ENCODE measurements at places on chromosomes 5 and 9.

GRCh38 chr9:127027694-127028093 lies 94.7 kb downstream of the ANGPTL2 start:
- no peak for DNase-seq

DNA sequence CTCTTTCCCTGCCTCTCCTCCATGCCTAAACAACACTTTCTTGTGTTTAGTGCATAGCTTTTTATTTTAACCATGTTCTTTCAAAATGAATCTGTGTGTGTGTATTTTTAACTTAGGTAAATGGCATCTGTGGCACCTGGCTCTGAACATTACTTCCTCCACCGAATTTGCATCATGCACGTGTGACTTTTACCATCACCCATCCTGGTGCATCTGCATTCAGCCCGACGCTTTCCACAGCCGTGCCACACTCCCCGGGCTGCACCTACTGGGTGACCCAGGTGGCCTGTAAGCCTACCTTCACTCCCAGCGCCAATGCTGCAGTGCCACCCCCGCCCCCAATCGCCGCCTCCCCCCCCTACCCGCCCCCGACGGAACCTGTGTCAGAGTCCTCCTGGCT lies 12.7 kb upstream of the FCN1 start:
- no peak for DNase-seq

DNA sequence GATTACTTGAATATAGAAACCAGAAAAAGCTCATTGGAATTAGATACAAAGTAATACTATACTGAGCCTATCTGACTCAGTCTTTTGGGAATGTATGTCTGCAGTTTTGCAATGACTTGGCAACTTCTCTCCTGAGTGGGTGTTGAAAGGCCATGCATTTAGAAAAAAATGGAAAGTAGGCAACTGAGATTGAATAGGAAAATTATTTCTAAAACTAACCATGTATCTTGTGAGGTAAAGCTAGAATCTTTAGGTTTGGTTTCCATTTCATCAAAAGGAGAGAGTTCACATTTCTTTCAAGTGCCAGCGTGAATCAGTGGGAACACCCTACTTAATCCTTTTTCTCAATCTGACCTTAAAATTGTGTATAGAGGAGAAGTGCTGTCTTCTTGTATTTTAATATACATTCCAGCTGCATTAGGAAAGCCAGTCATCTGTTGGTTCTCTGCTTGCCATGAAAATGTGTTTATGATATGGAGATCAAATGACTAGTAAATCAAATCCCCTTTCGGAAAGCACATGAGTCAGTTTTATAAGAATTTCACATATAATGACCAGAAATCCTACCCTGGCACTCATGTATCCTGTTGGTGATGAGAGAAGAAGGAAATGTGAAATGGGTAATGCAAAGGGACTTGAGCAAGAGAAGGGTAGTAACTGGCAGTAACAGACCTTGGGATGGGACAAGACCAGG lies 30.4 kb downstream of the NFX1 start:
- DNase-seq: peak; percentile 83

DNA sequence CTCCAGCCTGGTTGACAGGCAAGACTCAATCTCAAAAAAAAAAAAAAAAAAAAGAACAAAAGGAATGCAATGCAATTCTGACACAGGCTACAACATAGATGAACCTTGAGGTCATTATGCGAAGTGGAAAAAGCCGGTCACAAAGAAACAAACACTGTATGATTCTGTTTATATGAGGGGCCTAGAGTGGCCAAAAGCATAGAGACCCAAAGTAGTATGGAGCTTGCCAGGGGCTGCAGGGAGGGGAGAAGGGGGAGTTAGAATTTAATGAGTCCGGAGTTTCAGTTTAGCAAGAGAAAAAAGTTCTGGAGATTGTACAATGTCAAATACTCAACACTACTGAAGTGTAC lies 33.2 kb upstream of the ASS1 start:
- no peak for DNase-seq

- peak; percentile 68 for DNase-seq
These were observed 222.6 kb downstream of the ROR2 start for GRCh38 chr9:91727316-91727861.

DNA sequence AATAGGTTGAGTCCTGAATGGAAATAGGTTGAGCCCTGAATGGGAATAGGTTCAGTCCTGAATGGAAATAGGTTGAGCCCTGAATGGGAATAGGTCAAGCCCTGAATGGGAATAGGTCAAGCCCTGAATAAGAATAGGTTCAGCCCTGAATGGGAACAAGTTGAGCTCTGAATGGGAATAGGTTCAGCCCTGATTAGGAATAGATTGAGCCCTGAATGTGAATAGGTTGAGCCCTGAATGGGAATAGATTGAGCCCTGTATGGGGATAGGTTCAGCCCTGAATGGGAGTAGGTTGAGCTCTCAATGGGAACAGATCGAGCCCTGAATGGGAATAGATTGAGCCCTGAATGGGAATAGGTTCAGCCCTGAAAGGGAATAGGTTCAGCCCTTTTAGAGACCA lies 590.8 kb upstream of the ADAMTS16 start:
- DNase-seq: no peak

GRCh38 chr9:109011231-109011671 lies 2.0 kb downstream of the CTNNAL1 start:
- DNase-seq: no peak

DNA sequence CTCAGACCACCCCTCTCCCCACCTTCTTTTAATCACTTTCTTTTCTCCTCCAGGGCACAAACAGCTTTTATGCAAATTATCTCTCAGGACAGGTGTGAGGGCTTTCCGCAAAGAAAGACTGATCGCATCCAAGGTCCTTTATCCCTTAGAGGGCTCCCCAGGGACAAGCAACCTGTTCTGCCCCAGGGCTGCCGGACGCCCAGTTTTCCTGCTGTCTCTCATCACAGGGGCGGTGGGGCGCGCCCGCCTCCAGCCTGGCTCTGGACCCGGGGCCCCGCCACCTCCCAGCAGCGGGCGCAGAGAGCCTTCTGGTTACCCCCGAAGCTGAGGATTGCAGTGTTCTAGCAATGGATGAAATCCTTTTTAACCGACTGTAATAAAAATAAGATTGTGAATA lies 266.1 kb downstream of the CWC27 start:
- no peak for DNase-seq

GRCh38 chr5:33579789-33580188 lies 139.0 kb downstream of the TARS1 start:
- no peak for DNase-seq

GRCh38 chr5:6847870-6848269 lies 134.6 kb downstream of the TENT4A start:
- DNase-seq: no peak

- DNase-seq: no peak
These were observed 10.6 kb downstream of the SNAPC4 start for GRCh38 chr9:136389396-136389795.

DNA sequence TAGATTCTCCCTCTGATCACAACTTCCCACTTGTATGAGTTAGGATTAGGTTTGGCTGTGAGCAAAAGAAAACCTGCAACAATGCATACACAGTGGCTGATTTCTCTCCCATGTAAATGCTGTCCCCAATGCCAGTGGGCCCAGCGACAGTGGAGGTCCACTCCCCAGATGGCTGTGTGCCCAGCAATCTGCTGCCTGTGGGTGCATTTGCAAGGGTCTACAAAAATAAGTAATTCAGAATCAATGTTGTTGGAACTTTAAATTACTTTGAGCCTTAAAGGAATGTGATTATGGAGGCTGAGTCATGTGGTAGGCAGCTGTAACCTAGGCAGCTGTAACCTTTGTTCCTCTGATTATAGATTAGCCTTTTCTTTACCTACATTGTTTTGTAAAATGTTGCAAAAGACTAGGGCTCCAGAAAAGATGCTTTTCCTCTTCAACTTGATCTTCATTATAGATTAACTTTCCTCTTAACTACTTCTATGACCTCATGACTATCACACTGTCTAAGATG lies 14.2 kb upstream of the MXD3 start:
- DNase-seq: peak; percentile 73

DNA sequence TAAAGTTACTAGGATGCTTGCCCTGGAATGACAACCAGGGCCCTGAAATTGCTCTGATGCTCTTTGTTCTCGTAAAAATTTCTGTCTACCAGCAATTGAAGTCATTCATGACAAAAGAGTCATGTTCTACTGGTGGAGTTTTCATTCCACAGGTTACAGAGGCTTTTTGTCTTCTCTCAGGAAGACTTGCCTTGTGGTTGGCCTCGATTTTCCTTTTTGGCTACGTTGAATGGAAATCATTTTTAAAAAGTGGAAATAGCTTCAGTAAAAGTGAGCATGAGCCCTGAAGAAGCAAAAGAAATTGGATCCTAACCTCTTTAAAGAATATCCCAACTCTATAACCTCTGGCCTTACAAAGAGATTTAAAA lies 255.2 kb downstream of the AOPEP start:
- no peak for DNase-seq

DNA sequence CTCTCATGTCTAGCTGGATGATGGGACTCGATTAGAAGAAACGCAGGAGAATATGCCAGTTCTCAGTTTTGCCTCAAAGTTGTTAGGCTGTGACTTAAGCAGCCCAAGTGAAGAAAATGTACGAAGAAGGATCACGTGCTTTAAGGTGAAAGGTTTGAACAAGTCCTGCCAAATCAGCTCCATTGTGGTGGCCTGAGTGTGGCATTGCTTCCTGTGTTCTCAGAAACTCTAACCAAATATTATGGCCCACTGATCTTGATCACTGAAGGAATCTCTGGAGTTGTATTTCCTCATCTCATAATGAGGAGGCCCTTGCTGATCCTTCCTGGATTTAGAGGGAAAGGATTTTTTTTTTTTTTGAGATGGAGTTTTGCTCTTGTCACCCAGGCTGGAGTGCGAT lies 44.0 kb downstream of the OTULIN start:
- peak; percentile 68 for DNase-seq

GRCh38 chr5:148793261-148793660 lies 33.1 kb upstream of the ADRB2 start:
- DNase-seq: no peak

DNA sequence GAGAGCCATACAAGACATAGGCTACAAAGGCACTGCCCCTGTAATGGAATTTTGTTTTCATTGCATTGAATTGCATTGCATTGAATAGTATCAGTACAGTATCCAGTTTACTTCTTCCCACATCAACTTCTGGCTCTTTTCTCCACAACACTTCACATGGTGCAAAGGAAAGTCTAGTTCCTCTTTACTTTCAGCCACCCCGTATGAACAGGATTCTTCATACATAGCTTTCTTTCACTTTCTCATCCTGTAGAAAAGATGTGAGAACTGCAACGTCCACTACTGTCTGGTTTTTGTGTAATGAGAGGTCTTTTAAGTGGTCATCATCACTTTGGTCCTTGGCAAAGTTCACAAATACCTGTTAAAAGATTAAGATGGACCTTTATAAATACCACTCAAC lies 20.2 kb downstream of the NIPSNAP3B start:
- DNase-seq: no peak

- peak; percentile 9 for DNase-seq
These were observed 512 bp downstream of the GRIN3A start for GRCh38 chr9:101737705-101738565.

DNA sequence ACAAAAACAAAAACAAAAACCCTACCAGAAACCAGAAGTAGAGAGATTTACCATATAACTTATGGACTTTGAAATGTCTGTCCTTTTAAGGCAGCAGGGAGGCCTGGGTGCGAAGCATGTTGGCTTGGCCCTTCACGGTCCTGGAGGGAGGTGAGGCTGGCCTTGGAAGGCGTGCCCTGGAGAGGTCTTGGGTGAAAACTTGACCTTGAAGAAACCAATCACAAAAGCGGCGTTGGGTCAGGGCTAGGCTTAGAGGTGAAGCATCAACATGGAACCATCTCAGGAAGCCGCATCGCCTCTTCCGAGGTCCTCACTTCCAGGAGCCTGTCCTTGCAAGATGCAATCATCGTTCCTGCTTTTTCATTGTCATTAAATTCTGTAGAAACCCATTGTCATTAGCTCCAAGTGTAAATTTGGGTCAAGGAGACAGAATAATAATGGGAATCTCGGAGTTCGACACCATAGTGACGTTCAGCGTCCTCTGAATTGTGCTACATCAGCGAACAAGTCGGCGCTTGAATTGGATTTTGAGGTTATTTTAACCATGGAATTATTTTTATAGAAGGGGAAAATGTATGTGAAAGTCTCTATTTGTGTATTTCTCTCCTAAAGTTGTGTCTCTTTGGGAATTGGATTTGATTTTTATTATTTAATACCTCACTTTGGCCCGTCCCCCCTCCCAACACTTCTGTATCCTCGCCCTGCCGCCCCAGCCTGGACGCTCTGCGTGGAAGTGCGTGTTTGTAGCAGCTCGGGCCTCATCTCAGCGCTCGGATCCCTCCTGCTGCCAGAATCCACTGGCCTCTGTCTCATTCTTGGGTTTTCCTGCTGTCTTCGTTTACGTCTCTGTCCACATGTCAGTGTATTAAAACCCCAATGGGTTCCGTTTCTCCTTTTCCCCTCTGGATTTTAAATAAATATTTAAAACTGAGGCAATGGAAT lies 11.1 kb upstream of the ORM1 start:
- no peak for DNase-seq

- DNase-seq: peak; percentile 43
These were observed 7.1 kb upstream of the PJA2 start for GRCh38 chr5:109416882-109417281.

- no peak for DNase-seq
These were observed 57.6 kb upstream of the RASA1 start for GRCh38 chr5:87210076-87210475.

Measured in kidney tubule cell (primary cell).